ENCODE measurements at places on chromosomes 7 and 10. TPM values are rescaled to one million over a fixed set of nuclear protein-coding genes. Genes with fewer than 3 reads are reported as not detected.

The SH2D4B gene
- not detected for total RNA-seq

The CPN1 gene
- not detected for total RNA-seq

The ENTPD1 gene
- total RNA-seq, result 2.0 TPM

The CCL24 gene
- total RNA-seq, result not detected

The MYL10 gene
- not detected for total RNA-seq

The MACC1 gene
- 14.2 TPM for total RNA-seq

The OR2A1 gene
- total RNA-seq, result 0.10 TPM

The FFAR4 gene
- not detected for total RNA-seq

Measured in GM23338 (cell line).